Ascending aorta (tissue), 2 donors: ENCODE measurements at places on chromosomes 2 and 18.

DNA sequence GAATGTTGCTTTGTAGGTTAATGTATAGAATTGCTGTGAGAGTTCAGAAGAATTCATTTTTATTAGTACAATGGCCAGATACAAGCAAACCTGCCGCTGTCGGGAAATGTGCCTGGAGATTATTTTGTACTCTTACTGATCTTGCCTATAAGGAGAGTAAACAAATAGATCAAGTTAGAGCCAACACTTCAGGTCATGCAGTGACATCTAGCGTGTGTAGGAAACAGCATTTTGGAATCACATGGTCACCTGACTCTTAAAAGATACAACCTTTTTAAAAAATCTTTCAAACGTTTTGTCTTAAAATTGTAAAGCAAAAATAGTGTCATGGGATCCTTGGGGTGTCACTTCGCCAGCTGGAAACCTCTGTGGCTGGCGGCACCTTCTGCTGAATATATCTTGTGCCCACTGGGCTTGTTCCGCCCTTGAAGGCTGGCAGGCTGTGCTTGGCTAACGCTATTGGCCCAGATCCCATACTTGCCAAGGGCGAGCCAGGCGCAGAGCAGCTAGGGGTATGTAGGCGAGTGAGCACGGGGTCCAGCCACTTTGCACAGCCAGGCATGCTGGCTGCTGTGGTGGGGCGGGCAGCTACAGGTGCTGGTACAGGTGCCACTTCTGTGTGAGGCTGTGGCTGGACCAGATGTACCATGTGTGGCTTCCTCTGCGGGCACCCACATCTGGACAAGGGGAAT, 19.5 kb upstream of the RPRM start:
- no peaks in the 10 kb centered on the region for H3K4me1 ChIP-seq
- H3K27me3 ChIP-seq = no peaks in the 10 kb centered on the region

GRCh38 chr2:134218930-134219658, 34.8 kb upstream of the MGAT5 start:
- no peak for DNase-seq
- no peaks in the 10 kb centered on the region for H3K27me3 ChIP-seq
- no peak overlapping the region for H3K27ac ChIP-seq
- no peak overlapping the region for H3K4me3 ChIP-seq

DNA sequence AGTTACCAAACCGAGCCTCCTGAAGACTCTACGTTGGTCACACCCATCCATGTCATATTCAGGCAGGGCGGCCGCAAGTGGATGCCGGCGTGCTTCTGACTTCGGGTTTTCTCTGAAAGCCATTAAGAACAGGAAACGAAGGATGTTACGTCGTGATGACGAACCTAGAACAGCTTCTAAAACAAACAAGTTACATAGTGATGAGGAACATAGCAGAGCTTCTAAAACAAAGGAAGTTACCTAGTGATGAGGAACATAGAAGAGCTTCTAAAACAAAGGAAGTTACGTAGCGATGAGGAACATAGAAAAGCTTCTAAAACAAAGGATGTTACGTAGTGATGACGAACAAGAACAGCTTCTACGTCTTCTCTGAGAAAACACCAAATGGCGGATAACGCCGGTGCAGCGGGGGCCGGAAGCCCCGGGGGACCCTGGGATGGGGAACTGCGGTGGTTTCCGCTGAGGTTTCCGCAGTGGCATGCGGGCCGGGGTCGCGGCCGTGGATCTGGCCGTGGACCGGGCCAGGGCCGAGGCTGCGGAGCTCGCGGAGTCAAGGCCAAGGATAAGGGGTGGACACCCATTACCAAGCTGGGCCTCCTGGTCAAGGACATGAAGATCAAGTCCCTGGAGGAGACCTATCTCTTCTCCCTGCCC, 141.1 kb downstream of the SOCS6 start:
- no peaks in the 10 kb centered on the region for H3K36me3 ChIP-seq
- H3K4me1 ChIP-seq = no peaks in the 10 kb centered on the region
- no peaks in the 10 kb centered on the region for H3K27me3 ChIP-seq

DNA sequence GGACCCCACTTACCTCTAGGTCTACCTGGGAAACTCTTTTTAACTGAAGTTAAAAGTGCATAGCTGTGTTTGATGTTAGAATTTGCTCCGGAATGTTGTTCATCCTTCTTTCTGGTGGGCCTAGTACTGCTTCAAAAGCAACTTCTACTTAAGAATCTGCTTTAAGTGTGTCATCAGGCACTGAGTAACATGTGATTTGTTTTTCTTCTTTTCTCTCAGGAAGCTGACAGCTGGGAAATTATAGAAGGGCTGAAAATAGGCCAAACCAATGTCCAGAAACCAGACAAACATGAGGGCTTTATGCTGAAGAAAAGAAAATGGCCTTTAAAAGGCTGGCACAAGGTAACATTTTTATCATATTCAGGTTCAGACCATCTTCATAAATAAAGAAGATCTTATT, 122.9 kb downstream of the PRKRA start:
- no peaks in the 10 kb centered on the region for H3K4me1 ChIP-seq
- no peak overlapping the region for H3K4me3 ChIP-seq
- no peak for DNase-seq
- H3K27me3 ChIP-seq = no peaks in the 10 kb centered on the region

GRCh38 chr2:175806125-175806490, 196.0 kb downstream of the LNPK start:
- H3K4me1 ChIP-seq = no peaks in the 10 kb centered on the region
- no peaks in the 10 kb centered on the region for H3K36me3 ChIP-seq
- H3K27me3 ChIP-seq = no peaks in the 10 kb centered on the region
- no peak overlapping the region for H3K27ac ChIP-seq
- H3K4me3 ChIP-seq = no peak overlapping the region
- DNase-seq = no peak
